ENCODE measurements at places on chromosomes 6 and 20.
A peak's percentile ranks its signal among the peaks of the same experiment; 100 is the strongest.

DNA sequence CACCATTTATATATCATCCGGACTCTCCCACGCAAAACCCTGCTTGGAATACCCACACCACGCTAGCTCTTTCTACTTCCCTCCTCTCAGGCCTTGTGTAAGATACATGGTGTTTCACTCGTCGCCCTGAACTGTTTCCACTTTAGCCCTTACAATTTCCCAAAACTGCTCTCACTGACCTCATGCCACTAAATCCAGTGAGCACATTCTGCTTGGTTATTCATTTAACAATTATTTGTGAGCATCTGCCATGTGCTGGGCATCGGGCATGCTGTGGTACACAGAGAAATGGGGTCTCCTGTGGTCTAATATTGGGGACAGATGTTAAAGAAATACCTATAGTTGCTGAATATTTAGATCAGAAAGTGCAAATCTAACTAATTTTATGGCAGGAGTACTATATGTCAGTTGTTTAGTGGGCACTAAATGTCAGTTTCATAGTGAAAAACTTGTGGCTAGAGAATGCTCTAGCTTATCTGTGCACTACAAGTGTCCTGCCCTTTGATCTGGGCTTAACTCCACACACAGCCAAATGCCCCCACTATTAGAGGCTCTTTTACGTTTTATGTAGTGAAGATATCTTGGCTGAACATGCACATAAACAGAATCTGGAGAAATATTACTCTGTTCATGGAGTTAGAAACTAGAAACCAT, 41.0 kb downstream of the PLEKHG1 start:
- no peak for ATAC-seq

DNA sequence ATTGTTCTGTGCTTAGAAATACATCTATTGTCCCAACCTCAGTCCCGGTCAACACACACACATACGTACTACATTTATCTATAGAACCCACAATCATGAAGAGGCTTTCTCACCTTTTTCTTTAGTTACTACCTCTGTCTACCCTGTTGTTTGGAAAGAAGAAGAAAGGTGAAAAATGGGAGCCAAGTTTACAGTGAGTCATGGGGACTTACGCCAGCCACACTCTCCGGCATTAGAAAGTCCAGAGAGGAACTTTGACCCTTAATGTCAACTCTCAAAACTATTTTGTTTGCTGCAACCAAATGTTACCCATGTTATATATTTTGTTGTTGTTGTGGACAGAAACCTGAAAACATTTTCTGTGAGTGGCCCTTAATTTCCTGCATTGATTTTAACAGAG, 259.1 kb downstream of the ZFAND3 start:
- peak; percentile 14 for ATAC-seq

- no peak for ATAC-seq
Observed at GRCh38 chr6:170231293-170232185, 59.3 kb downstream of the DLL1 start.

DNA sequence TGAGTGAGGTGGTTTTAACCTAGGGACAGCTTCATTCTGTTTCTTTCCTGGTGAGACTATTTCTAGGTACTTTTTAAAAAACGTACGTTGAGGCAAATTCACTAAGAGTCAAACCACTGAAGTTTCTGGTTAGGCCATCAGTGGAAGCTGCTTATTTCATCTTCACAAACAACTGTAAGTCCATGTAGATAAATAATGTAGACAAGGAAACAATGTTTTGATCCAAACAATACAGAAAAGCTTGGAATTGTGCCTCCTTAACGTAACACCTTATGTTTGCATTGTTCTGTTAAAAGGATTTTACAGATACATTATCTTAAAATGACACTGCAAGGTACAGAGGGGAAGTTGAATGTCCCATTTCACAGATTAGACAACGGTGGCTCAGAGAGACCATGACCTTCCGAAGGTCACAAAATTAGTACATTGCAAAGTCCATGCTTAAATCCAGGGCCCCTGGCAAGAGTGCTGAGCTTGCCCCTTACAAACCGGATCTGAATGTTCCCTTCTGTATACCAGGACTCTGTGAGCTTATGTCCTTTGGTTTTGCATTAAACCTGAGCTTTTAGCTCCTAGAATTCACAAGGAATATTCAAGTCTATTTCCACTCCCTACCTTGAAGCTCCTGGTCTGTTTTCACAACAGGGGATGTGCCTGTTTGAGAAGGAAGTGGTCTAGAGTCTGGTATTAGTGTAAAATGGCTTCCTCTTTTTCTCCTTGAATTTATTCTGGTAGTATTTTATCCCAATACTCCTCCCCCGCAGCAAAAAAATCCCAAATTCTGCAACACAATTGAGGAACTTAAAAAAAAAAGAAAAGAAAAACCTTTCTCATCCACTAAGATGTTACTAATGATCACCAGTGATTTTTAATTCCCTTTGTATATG, 28.9 kb upstream of the ZNF217 start:
- no peak for ATAC-seq

GRCh38 chr6:160167604-160168399, 46.2 kb downstream of the SLC22A1 start:
- peak; percentile 62 for ATAC-seq

GRCh38 chr6:167669870-167670802, 156.6 kb upstream of the AFDN start:
- ATAC-seq, result no peak

- no peak for ATAC-seq
Observed at GRCh38 chr6:72825315-72825911, 203.5 kb downstream of the KCNQ5 start.

DNA sequence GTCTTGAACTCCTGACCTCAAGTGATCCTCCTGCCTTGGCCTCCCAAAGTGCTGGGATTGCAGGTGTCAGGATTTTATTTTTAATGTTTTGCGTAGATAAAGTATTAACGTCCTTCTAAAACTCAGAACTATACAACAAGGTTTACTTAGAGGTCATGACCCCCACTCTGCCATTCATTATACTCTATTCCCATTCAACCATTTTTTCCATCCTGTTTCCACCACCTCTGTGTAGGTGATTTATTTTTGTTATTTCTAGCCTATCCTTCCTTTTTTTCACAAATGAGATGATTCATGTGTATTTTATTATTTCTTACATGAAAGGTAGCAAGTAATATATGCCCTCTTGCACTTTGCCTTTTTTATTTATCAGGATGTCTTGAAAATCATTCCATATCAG, 138.1 kb downstream of the FARS2 start:
- ATAC-seq, result no peak

DNA sequence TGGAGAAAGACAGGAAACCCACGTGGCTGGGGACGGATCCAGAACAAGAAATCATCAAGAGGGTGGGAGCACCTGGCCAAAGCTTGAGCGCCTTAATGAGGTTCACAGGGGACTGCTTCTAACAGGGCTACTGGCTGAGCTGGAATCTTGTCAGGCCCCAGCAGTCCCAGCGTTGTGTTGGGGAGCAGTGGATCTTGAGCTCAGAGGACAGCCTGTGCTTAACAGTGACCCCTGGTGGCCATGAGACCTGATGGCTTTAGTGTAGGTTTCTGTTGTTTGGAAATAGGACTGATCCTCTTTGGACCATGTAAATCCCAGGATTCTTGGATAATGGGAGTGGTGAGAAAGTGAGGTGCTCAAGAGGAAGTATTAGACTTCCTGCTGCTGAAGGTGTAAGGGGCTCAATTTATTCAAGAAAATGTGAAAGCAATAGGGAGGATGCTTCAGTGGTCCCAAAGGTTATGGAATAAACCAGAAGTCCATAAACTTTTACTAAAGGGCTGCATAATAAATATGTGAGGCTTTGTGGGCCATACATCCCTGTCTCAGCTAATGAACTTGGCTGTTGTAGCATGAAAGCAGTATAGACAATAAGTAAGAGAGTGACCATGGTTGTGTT, 216.2 kb downstream of the NFATC2 start:
- peak; percentile 47 for ATAC-seq

GRCh38 chr6:33344701-33345697, 27.5 kb upstream of the ZBTB22 start:
- ATAC-seq, result peak; percentile 53

GRCh38 chr6:56521976-56522375, 120.7 kb downstream of the DST start:
- no peak for ATAC-seq

GRCh38 chr6:12280458-12280857, 9.7 kb upstream of the EDN1 start:
- no peak for ATAC-seq

GRCh38 chr6:31541658-31542521, at the start of gene DDX39B:
Gene DDX39B, minus strand, starts transcription at chr6:31542003. Its CDS starts 1,471 bp downstream, at chr6:31540532.
- peak; percentile 88 for ATAC-seq

DNA sequence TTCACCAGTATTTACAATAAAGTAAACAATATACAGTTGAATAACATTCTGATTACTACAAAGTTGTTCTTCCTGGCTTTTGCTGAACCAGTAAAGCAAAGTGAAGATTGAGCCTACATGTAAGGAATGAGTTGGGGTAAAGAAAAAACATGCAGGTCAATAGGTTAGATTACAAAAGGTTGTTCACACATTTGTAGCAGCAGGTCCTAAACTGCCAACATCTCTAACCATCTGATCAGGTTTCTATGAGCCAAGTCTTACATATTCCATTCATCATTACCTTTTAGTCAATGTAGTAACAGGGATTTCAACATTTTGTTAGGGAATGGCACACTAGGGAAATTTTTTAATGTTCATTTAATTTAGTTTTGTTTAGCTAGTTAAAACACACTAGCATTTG, 9.3 kb upstream of the CALHM6 start:
- ATAC-seq, result no peak

- no peak for ATAC-seq
Observed at GRCh38 chr6:42158631-42159030, 14.5 kb upstream of the GUCA1A start.

DNA sequence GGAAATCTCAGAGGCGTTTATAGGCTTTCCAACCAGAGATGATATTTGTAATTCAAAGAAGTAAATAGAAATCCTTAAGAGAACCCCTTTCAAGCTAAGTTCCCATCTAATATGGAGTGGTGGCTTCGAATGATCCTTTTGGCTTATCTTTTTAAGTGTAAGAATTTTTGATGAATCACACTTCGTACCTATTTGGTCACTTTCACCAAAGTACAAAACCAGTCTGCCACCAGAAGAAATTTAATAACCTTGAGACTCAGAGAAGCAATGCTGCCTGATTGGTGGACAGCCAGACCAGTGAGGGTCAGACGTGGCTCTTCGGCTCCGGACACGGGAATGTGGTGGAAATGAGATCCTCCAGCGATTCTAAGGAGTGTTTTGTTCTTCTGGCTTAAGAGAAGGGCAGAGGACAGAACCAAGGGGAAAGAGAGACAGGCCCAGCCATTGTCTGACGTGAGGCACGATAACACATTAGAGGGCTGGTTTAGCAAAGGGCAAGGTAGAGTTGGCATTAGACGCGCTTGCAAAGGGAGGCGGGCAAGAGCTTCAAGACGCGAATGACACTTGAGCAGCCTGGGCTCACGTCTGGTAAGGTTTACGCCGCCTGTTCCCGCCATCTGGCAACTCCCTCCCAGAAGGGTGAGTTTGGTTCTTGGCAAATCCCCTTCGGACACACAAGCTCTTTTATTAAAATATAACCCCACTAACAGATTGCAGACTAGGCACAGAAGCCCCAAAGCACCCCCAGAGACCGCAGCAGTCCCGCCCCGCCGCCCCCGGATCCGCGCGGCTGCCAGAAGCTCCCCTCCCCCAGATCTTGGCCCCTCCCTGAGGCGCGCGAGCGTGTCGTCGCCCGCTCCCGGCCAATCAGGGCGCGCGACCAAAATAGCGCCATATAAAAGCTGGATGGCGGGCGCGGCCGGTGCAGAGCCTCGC, 50.0 kb upstream of the EZR start:
- ATAC-seq, result peak; percentile 55

DNA sequence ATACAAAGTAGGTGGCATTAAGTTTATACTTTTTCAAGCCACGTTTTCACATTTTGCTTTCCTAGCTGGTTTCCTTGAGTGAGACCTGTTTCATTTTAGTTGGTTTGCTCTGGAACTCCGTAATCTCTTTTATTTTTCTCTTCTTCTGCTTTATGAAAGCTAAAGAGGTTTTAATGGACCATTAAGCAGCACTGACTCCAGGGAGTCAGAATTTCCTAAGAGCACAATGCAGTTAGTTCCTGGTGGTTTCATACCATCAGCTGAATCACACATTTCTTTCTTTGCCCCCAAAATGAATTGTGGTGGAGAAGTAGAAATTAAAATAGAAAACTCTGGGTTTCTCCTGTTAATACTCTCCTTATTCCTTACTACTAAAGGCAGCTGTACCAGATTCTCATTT, 3.4 kb downstream of the OPN5 start:
- ATAC-seq, result no peak

DNA sequence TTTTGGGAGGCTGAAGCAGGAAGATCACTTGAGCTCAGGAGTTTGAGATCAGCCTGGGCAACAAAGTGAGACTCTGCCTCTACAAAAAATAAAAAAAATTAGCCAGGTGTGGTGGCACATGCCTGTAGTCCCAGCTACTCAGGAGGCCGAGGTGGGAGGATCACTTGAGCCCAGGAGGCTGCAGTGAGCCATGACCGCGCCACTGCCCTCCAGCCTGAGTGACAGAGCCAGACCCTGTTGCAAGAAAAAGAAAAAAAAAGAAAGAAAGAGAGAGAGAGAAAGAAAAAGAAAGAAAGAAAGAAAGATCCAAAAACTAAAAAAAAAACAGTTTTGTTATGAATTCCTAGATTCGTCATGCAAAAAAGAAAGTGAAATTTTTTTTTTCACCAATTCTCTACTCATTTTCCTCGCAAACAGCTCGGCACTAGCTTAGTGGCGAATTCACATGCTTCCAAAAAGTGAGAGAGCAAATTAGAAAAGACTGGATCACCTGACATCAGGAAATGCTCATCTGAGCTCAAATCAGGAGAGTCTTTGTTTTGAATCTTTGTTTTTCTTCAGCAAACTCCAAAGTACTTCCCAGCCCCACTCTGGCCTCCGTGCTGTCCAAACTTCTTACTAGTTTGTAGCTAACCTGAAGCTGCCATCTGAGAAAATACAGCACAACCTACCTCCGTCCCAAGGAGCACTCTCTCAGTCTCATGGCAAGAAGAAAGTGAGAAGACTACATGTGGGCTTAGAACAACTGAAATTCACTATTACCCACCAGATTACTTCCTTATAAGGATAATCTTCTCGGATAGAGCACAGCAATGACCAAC, 27.0 kb downstream of the IPCEF1 start:
- ATAC-seq, result no peak

GRCh38 chr6:135498185-135498841, 773 bp upstream of the AHI1 start:
- peak; percentile 91 for ATAC-seq

DNA sequence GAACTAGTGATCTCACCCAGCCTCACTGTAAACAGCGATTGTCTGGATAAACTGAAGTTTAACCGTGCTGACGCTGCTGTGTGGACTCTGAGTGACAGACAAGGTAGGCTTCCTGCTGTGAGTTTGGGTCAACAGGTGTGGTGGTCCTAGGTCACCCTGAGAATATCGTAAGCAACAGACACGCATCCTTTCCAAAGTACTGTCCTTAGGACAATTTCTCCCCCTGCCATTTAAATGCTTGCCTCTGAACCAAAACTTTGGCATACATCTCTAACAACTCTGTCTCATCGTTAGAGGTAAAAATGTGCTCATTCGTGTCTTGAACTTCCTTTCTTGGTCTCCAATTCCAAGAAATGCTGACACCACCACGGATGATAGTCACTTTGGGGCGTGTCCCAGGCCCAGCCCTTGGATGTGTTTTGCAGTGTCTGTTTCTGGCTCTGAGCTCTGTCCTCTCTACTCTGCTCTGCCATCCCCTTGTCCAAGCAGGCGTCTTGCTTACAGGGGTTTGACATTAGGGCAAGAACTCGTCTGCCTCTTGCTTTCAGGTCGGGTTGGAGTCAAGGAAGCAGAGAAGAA, 95.5 kb downstream of the EYA2 start:
- ATAC-seq, result peak; percentile 78

- ATAC-seq, result no peak
Observed at GRCh38 chr20:48599748-48600469, 227.9 kb downstream of the PREX1 start.
